ENCODE measurements at places on chromosomes 6 and 20. TPM values are rescaled to one million over a fixed set of nuclear protein-coding genes. Genes with fewer than 3 reads are reported as not detected.
A peak's percentile ranks its signal among the peaks of the same experiment; 100 is the strongest.

GRCh38 chr20:61980647-61981583, 84.8 kb downstream of the TAF4 start:
- no peak for DNase-seq

The SPATA25 gene
- 4.2 TPM for total RNA-seq

- no peak for DNase-seq
Observed at GRCh38 chr6:145003145-145003544, 718.0 kb downstream of the UTRN start.

The TRAM2 gene
- total RNA-seq = 8.8 TPM

- DNase-seq = peak; percentile 67
Observed at GRCh38 chr20:5658912-5659345, 91.3 kb upstream of the SHLD1 start.

GRCh38 chr6:153698001-153698400, 341.0 kb upstream of the OPRM1 start:
- DNase-seq = no peak

DNA sequence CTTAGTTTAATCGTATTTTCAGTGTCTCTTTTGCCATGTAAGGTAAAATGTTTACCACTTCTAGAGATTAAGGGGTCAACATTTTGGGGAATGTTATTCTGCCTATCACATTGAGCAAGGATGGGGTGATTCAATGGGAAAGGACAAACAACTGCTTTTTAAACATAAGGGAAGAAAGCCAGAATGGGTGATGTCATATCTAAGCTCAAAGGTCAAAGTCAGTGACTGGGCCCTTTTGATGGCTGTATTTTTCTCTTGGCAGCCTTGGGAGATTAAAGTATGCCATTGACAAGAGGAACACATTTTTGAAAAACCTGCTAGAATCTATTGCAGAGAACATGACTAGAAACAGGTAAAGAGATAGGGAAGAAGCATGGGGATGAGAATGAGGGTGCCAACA, 477.3 kb upstream of the IRAK1BP1 start:
- no peak for DNase-seq

- no peak for DNase-seq
Observed at GRCh38 chr20:19783966-19784401, 25.9 kb downstream of the RIN2 start.

The OPRM1 gene
- not detected for total RNA-seq

- DNase-seq = no peak
Observed at GRCh38 chr6:165767228-165767627, 104.2 kb upstream of the PDE10A start.

- DNase-seq = peak; percentile 10
Observed at GRCh38 chr20:973785-974194, 28.3 kb downstream of the RSPO4 start.

DNA sequence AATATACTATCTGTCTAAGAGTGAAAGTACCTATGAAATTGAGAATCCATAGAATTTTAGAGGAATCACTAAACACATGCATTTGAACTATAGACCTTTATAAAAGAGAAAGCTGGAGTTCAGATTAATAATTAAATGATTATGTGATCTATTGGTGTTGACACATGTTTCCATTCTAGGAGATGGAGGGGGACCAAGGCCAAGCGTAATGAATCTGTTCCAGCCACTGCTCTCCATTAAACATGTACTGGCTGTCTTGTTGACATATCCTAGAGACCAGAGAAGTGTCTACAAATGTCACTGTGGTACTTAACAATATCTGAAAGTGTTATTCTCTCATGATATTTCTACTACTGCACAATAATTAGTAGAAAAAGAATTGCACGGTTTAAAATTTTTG, 432.4 kb downstream of the BMP2 start:
- DNase-seq = no peak

DNA sequence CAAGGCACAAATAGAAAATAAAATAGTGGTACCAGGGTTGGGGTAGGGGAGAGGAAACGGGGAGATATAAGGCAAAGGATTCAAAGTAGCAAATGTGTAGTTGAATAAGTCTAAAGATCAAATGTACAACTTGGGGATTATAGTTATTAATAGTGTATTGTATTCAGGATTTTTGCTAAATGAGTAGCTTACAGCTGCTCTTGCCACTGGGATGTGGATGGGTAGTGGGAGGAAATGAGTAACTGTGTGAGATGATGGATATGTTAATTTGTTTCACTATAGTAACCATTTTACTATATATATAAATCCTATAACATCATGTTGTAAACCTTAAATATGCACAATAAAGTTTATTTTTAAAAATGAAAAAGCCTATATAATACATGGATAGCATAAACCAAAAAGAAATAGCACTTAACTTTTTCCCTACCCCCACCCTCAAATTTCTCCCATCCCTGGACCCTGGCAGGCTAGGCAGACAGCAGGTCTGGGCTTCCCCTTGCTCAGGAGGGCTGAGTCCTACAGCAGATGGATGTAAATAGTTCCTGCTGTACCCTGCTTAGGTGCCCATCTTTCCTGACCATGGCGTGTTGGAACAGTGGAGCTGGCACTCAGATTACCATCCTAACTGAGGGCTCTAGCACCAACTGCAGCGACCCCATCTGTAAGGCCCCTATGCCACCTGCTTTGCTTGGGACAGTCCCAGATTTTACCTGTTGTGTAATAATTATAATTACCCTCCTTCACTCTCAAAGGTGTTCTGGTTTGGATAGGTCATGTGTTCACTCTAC, 28.6 kb upstream of the PBOV1 start:
- no peak for DNase-seq

The SPATA2 gene
- total RNA-seq = 10.4 TPM

DNA sequence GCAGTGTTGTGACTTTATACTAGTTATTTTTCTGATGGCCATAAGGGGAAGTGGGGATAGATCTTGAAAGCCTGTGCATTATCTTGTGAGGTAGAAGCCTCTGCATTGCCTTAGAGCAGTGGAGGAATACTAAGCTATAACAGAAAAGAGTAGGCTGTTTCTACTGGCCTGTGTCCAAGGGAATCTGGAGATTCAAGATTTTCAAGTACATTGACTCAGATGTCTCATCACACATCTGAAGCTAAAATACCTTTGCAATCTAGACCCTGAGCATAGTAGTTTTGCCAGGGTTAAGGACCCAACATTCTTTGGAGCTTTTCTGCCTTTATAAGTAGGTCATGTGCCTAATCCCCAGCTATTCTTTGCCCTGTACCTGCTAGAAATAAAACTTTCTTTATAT, 272.3 kb downstream of the TENT5A start:
- no peak for DNase-seq

The PLAGL1 gene
- 5.0 TPM for total RNA-seq

DNA sequence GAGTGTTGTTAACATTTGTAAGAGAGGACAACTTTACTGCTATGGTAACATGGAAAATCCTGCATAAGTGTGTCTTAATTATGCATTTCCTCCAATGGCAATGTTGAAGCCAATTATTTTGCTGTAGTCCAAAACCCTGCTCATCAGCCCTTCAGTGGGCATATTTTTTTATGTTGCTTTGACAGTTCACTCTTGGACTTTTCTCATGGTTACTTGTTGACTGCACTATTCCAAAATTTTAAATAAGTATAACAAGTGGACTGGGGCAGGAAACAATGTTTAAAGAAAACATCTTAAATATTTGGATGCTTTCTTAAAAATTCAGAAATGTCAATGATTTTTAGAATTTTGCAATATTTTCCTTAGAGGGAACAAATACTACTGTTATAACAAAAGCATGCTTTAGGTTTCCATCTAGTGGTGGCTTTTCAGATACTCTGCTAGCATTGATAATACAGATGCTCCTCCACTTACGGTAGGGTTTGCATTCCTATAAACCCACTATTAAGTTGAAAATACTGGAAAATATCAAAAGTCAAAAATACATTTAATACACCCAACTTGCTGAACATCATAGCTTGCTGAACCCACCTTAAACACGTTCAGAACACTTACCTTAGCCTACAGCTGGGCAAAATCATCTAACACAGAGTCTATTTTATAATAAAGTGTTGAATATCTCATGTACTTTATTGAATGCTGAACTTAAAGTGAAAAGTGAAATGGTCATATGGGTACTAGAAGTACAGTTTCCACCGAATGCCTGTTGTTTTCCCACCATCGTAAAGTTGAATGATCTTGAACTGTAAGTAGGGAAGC, 86.4 kb downstream of the ADGRG6 start:
- DNase-seq = no peak

DNA sequence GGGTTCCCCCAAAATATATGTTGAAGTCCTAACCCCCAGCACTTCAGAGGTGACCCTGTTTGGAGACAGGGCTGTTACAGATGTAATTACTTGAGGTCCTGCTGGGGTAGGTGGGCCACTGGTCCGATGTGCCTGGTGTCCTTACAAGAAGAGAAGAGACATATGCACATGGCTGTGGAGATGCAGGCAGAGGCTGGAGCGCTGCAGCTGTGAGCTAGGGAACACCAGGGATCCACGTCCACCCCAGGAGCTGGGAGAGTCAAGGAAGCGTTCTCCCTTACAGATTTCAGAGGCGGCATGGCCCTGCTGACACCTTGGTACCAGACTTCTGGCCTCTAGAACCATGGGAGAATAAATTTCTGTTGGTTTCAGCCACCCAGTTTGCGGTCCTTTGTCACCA, 11.7 kb upstream of the SLC22A2 start:
- no peak for DNase-seq

GRCh38 chr20:58895448-58896180, 43.1 kb downstream of the GNAS start:
- no peak for DNase-seq

DNA sequence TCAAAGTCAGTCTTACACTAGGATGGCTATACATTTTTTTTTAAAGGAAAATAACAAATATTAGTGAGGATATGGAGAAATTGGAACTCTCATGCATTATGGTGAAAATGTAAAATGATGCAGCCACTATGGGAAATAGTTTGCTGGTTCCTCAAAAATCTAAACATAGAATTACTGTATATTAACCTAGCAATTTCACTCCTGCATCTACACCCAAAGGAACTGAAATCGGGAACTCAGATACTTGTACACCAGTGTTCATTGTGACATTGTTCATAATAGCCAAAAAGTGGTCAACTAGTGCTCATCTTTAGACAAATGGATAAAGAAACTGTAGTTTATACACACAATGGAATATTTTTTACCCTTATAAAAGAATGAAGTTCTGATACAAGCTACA, 110.7 kb downstream of the UTRN start:
- no peak for DNase-seq

- DNase-seq = no peak
Observed at GRCh38 chr6:56807989-56808337, 146.9 kb upstream of the BEND6 start.

DNA sequence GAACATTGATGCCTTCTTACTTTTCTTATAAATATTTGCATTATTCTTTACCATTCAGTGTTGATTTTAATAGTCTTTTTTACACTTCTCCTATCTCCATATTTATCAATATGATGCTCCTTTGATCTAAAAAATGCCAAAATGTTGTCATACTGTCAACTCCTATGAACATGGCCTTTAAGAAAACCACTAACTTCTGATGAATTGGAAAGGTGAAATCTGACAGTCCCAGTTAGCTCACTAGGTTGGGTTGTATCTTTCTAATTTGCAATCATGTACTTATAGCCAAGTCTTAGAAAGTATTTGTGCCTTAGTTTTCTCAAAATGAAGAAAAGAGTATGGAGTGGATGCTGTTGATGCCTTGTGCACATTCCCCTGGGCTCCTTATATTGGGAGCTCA, 75.4 kb upstream of the SPACA1 start:
- no peak for DNase-seq

- DNase-seq = no peak
Observed at GRCh38 chr6:35402136-35402855, 49.8 kb upstream of the FANCE start.

The KCNQ2 gene
- 0.49 TPM for total RNA-seq

DNA sequence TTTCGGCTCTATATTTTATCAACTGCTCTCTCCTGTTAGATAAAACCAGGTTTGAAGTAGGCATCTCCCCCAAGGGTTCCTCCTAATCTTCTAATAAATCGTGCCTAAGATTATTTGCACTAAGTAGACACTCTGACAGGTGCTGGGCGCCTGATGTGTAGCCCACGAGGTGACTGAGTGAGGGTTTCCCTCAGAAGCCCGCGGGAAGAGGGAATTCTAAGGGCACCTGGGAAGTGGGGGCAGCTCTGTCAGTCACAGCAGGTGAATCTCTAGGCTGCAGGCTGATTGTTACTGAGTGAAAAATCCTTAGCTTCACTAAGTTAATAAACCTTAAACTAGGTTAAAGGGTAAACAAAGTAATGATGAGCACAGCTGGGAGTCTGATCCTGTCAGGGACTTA, 68.2 kb downstream of the PXDC1 start:
- DNase-seq = no peak

DNA sequence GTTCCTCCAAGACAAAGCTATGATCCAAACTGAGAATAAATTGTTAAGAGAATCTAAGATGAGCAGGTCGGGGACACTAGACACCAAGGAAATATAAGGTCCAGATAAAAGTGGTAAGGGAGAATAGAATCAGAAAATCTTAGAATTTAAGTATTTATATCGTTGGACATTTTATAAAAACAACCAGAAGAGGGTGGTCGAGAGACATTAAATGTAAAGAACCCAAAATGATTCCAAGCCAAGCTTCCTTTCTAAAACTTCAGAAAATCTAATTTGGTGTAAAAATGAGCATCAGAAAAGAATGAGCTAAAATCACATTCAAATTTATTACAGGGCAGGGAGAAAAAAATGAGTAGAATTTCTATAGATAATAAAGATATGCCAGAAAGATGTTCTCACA, 97.8 kb upstream of the OGFRL1 start:
- no peak for DNase-seq

GRCh38 chr20:41362748-41363140, 3.9 kb downstream of the EMILIN3 start:
- DNase-seq = no peak

The CHMP4B gene
- total RNA-seq = 45.1 TPM

- no peak for DNase-seq
Observed at GRCh38 chr20:47546184-47547033, 44.7 kb downstream of the NCOA3 start.

DNA sequence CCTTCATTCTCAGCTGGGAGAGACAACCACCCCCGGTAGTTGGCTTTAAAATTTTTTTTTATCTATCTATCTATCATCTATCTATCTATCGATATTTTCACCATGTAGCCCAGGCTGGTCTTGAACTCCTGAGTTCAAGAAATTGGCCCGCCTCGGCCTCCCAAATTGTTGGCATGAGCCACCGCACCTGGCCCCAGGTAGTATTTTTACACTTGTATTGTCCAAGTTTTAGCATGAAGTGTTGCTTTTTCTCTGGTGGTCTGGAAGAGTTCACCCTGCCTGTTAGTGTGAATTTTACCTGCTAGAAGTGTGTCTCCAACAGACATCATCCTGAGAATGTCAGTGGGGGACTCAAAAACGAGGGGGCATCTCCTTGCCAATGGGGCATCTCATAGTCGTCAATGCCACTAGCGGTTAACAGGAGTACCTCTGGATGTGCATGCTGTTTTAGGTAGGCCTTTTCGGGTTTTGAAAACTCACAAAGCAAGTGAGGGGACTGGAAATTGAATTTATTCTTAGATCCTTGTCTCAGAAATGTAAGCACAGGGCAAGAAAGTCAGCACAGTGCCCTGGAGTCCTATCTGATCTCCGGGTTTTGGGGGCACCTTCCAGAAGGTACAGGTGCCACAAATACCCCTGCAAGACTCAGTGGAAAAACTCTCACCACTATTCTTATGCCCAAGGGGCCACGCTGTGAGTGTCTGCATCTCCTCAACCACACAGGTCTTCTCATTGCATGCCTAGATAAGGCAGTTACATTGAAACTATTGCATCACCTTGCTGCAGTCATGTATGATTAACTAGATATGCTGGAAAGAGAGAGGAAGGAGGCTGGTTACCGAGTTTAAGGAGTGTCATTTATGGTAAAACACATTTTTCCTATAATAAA, 37.1 kb downstream of the TNFAIP3 start:
- DNase-seq = no peak
